ENCODE measurements at places on chromosomes 13 and 19.

GRCh38 chr13:60120617-60121336, 43.0 kb downstream of the DIAPH3 start:
- no peak for DNase-seq

GRCh38 chr19:4849019-4849418, 17.5 kb upstream of the TICAM1 start:
- no peak for DNase-seq

DNA sequence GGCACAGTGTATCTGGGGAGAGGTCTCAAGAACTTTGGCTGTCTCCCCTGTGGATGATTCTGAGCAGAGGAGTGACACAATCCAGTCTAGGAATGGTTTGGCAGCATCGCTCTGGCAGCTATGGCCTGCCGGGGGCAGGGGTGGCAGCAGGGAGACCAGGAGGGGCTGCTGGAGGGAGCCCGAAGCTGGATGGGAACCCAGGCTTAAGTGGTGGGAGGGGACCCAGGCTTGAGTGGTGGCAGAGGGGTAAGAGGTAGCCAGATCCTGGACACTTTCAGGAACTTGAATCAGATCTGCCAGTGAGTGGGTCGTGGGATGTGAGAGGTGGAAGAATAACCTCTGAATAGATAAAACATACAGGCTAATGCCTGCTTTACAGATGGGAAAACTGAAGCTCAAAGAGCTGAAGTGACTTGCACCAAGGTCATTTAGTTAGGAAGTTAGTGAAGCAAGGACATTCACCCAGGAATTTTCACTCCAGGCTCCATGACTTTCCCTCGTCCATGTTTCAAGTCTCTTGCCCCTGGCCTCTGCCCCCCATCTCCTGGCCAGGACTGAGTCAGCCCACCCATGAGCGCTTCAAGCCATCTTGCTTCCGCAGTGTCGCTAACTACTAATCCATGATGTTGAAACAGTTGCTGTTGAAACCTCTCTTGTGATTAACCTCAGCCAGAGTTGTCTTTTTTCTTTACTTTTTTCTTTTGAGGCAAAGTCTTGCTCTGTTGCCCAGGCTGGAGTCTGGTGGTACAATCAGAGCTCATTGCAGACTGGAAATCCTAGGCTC, 29.9 kb upstream of the C1QTNF9 start:
- DNase-seq = no peak

GRCh38 chr13:71874458-71874857, 7.5 kb upstream of the DACH1 start:
- no peak for DNase-seq

- no peak for DNase-seq
Observed at GRCh38 chr19:38893341-38893771, 6.1 kb downstream of the SIRT2 start.

GRCh38 chr19:9877780-9878510, 42.8 kb downstream of the PIN1 start:
- DNase-seq = no peak

GRCh38 chr19:729965-730668, 20.8 kb upstream of the MISP start:
- DNase-seq = no peak

- peak; percentile 23 for DNase-seq
Observed at GRCh38 chr13:48505597-48506091, 27.2 kb downstream of the RCBTB2 start.

DNA sequence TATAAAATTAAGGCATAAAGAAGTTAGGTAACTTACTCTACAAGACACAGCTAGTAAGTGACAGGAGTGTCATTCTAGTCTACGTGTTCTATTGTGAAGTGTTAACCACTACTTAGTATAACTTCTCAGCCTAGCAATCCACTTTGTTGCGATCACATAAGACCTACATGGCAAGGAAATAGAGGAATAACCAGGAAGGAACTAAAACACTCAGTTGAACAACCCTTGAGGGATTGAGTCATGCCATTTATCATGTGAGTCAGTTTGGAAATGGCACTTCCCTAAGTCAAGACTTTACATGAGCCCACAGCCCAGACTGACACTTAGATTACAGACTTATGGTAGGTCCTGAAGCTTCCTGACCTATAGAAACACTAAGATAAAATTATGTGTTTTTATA, 279.5 kb upstream of the PCDH20 start:
- no peak for DNase-seq

- no peak for DNase-seq
Observed at GRCh38 chr19:19034204-19034624, 811 bp downstream of the ARMC6 start.

DNA sequence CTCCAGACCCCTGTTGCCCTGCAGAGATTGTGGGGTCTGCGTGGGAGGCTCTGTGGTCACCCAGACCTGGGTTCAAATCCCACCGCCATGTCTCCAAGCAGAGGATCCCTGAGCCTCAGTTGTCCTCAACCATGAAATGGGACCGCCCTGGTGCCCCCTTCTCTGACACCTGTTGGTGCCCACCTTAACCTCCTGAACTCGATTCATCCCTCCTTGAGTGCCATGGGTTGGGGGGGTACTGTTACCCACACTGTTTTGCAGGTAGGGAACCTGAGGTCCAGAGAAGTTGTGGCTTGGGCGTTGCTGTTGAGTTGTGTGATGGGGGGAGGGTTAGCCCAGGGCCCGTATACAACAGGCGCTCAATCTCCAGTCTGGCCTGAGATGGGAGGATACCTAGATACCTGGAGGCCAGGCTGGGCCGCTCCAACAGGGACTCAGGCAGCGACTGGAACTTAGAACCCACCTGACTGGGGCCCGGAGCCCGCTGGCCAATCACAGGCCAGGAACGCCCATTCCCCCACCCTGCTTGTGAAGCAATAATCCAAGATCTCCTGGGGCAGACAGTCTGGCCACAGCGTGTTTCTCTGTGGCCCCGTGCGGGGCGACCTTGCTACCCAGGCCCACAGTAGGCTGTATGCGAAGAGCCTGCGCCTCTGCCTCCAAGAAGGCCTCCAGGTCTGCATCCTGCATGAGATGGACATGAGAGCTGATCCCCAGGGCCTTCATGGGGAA, 2.8 kb downstream of the ARID3A start:
- no peak for DNase-seq

- DNase-seq = no peak
Observed at GRCh38 chr13:43303033-43303729, 279.8 kb downstream of the DNAJC15 start.

GRCh38 chr19:7678971-7679751, 1.5 kb upstream of the TRAPPC5 start:
- peak; percentile 44 for DNase-seq

DNA sequence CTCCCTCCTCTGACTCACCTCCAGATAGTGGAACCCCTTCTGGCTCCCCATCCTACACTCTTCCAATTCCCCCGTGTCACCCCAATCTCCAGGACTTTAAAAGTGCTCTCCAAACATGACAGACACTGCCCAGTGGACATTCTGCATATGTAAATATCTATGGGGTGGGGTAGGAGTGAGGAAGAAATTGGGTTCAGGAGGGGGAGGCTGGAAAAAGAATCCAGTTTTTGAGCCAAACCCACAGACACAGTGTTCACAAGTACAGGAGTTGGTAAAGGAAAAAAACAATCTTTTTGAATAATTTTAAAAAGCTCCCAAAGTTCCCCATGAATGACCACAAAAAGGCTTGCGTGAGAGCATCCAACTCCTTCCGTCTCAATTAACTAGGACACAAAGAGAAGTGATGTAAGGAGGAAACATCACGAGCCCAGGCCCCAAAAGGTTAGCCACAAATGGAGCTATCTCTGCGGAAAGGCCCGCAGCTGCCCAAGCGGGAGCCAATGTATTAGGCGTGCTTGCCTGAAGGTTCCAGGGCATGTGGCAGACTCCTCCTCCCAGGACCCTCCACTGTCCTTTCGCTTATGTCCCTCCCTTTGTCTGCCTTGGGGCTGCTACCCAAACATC, 18.0 kb downstream of the ZC3H4 start:
- no peak for DNase-seq

All from activated T-helper 1 cell treated with anti-CD3 and anti-CD28 coated beads, Interleukin-2, amount 50 U/mL, for 16 hours (primary cell).